ENCODE measurements at places on chromosomes 3 and 15.

DNA sequence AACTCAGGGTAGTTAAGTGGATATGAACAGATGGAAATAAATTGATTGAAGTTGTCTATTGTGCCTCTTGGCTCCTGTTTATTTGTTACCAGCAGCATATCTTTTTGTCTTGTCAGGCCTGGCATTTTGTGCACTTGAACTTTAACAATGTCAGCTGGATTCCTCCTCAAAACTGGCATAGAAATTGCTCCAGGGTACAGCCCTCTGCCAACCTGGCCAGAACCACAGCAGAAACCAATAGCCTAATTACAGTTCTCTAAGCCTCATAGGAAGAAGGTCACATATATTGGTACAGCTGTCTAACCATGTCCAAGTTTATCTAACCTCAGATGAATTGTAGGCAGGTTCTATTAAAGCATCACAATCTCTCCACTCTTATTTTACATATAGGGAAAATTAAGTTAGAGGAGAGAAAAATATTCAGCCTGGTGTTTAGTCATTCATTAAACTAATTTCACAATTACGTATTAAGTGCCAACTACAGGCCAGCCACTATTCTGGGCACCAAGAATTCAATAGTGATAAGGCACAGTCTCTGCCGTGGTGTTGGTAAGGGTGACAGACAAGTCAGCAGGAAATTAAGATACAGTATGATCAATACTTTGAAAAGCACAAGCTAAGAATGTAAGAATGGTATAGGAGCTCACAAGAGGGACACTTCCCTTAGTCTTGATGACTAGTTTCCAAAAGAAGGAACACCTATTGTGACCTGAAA is 452.9 kb upstream of the NECTIN3 start:
- no peak for DNase-seq

DNA sequence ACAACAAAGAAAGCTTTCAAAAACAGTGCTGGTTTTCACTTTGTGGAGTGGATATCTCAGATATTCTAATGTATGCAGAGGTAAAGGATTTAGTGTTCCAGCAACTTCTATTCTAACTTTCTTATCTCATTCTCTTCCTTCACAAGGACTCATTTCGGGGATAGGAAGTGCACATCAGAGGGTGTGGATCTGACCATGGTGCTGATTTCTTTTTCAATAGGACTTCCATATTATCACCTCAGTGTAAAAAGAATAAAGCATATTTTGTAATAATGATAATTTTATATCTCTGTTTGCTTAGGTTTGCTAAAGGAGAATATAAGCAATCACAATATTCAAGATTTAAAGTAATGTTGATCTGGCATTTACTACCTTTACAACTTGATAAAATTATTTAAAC is 12.5 kb upstream of the CADM2 start:
- peak; percentile 6 for DNase-seq

DNA sequence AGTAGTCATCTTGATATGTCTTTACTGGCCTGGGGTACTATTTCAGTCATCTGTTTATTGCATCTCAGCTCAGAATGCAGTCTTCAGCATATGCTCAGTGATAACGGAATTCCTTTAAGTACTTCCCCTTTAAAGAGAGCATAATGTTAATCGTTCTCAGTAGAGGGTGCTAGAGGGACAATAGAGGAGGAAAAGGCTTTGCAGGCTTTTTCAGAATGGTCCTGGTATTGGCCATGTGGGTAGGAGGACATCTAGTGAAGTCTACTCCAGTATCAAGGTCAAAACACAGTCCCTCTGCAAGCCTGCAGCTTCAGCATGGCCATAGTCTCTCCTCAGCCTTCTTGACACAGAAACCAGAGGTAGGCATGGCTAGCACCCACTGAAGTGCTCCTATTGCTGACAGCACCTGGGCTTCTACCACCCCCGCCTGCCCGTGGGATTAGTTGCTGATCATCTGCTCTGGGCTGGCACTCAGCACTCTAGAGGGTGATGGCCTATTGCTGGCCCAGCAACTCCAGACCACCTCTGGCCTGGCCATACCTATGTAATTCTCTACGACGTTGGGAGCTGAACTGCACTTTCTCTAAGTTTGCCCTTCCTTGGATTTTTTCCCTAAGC is 65.4 kb downstream of the KCNH8 start:
- DNase-seq = no peak

- no peak for DNase-seq
These were observed 617 bp upstream of the HPS3 start for GRCh38 chr3:149128821-149129220.

GRCh38 chr3:124768812-124769211 is 38.6 kb downstream of the UMPS start:
- no peak for DNase-seq

DNA sequence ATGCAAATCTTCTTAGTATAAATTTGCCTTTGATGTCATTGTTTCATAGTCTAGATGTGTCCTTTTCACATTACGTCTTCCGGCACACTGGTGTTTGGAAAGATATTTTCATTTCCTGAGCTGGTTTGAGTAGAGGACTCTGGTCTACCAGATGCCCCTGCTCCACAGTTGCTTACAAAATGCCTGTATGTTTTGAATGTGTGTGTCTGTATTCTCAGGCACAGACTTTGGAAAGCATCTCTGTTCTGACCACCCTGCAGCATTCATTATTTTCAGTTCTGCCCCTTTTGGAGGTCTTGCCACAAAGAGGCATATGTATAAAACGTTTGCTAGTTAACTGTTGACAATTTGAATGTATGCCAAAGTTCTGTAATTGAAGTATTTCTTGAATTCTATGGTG is 236.0 kb upstream of the GOLIM4 start:
- no peak for DNase-seq

DNA sequence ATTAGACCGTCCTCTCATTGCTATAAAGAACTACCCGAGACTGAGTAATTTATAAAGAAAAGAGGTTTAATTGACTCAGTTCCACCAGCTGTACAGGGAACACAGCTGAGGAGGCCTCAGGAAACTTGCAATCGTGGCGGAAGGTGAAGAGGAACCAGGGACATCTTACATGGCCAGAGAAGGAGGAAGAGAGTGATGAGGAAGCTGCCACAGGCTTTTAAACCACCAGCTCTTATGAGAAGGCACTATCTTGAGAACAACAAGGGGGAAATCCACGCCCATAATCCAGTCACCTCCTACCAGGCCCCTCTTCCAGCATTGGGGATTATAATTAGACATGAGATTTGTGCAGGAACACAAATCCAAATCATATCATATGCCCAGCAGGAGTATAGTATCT is 138.5 kb downstream of the ALCAM start:
- DNase-seq = no peak

- no peak for DNase-seq
These were observed 157.4 kb downstream of the SSR3 start for GRCh38 chr3:156397534-156397933.

DNA sequence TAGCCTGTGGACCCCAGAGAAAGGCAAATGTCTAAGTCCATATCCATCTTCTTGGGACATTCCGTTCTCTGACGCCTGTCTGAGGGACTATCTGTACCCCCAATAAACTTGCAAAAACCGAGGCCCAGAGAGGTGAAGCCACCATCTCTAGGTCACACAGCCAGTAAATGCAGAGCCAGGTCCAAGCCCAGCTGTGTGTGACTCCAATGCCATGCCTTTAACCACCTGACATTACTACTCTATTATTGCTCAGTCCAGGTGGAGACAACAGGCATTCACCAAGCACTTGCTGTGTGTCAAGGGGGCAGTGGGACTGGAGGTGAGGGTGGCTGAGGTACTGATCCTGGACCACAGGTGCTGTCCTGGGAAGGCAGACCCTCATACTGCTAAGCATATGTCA is 25.4 kb downstream of the CYP8B1 start:
- DNase-seq = no peak

DNA sequence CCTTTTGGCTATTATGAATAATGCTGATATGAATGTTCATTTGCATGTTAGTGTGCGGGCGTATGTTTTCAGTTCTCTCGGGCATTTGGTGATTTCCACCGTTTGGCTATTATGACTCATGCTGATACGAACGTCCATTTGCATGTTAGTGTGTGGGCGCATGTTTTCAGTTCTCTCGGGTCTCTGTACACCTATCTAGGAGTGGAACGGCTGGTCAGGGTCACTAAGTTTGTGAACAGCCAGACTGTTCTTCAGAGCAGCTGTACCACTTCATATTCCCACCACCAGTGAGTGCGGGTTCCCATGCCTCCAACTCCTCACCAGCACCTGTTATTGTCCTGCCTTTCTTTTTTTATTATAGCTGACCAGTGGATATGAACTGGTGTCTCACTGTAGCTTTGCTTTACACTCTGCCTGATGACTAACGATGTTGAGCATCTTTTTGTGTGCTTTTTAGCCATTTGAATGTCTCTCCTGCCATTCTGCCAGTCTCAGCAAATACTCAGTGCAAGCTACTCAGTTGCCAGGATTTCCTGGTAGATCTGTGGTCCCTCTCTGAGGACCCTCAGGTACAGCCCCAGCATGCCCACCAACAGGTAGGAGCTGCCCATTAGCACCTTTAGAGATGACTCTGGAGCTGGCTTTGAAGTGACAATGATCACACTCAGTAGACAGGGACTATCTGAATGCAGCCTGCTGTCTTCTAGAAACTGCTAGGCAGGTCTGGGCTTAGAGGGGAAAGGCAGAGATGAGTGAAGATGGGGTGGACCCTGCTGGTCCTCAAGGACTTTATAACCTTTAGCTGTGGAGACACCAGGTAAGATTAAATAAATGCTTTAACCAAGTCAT is 141.1 kb downstream of the XXYLT1 start:
- peak; percentile 32 for DNase-seq

- no peak for DNase-seq
These were observed 89.0 kb downstream of the VGLL4 start for GRCh38 chr3:11554666-11555065.

- DNase-seq = no peak
These were observed 383.7 kb downstream of the GAP43 start for GRCh38 chr3:116007000-116007399.

DNA sequence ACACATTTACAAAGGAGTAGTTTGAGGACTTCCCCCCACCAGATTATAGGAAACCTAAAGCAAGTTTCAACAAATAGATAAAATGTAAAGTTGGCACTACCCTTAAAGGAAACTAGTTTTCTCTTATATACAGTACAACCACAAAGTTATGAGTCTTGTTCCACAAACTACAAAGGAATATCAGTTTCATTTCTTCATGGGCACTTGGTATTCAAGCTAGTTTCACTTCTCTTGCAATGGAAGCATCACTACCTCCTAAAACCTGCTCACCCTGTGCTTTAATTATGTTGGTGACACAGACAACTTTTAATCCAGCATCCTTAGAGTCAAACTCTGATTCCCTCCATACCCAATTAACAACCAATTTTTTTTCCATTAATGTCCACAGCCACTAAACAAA is 707.0 kb downstream of the ROBO2 start:
- no peak for DNase-seq

Measured in foreskin keratinocyte (primary cell).